ENCODE measurements at places on chromosomes 7 and 10.

DNA sequence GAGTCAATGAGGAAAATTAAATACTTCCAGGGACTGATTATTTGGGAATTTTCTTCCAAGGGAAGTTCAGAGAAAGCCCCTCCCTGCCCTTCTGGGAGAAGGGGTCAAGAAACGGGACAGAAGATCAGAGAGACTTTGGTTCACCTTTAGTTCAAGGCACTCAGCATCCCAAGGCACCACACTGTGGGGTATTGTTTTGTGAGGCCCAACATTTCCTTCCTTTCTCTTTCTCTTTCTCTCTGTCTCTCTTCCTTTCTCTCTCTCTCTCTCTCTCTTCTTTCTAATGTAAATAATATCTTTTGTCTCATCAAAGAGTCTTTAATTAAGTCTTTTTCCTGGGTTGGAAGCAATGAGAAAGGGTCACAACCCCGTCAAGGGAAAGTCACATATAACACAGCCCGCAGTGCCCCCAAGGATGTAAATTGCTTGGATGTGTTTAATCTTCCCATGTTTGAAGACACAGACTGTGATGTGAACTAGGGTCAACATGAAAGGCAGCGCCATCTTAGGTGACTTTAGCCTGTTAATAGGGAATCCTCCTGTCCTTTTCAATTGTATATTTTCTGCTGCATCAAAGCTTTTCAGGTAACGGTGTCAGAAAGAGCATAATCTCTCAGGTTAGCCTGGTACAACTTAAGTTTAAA lies 983.3 kb upstream of the C7orf33 start:
- DNase-seq: no peak

- DNase-seq: no peak
These were observed 75.0 kb downstream of the POM121L12 start for GRCh38 chr7:53110425-53110824.

DNA sequence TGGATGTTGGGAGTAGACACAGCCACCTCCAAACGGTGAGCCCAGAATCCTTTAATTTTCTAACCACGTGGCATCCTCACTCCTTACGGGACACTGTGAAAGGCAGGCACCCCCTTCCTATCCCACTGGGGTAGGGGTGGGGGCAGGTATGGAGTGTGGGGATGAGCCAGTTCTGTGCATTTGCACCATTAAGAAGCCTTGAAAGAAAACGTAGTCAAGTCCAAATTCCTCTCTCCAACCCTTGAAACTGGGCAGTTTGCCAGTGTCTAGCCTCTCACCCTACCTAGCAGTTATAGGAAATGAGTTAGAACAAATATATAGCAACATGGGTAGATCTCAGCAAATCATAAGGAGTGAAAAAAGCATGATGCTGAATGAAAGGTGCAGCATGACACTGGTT lies 92.4 kb upstream of the LEP start:
- no peak for DNase-seq

- no peak for DNase-seq
These were observed 37.6 kb downstream of the ATOH7 start for GRCh38 chr10:68194290-68194689.

- no peak for DNase-seq
These were observed 40.3 kb upstream of the EFCAB10 start for GRCh38 chr7:105621617-105622016.

- no peak for DNase-seq
These were observed at the start of gene KLF14 for GRCh38 chr7:130733931-130734814. TSS of gene KLF14 (minus strand) at chr7:130734207. CDS start at chr7:130734033, 174 bp downstream.

DNA sequence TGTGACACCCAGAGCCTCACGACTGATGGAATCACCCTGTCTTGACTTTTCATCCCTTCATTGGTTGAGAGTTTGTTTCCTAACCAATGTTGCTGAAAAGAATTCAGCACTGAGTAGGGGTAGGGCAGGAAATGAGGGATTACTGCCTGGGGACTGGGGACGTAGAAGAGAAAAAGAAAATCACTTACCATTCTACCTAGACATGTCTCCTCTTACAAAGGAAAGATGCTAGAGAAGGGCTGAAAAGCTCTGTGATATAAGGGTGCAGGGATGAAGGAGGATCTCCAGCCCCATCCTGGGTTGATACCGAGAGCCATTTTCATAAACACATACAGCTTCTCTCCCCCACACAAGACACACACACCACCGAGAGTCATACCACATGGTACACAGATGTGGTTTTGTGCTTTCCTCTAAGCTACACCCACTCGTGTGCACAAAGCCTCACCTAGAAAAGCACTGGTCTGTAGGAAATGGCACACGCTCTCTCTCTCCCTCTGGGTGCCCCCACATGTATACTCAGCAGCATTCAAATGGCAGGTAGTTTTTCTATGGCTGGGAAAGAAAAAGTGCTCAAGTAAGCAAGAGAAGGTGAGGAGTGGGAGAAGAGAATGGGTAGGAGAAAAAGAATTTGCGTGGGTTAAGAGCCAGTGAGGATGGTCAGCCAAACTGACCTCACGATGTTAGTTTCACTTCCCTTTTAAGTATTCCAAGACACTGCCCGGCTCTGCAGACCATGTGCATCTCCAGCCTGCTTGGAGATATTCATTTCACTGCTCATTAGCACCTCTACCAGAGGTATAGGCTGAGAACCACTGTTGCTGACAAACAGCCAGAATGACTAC lies 85.8 kb downstream of the CALD1 start:
- no peak for DNase-seq

GRCh38 chr7:99719996-99720769 lies 14.8 kb downstream of the CYP3A7 start:
- DNase-seq: no peak

DNA sequence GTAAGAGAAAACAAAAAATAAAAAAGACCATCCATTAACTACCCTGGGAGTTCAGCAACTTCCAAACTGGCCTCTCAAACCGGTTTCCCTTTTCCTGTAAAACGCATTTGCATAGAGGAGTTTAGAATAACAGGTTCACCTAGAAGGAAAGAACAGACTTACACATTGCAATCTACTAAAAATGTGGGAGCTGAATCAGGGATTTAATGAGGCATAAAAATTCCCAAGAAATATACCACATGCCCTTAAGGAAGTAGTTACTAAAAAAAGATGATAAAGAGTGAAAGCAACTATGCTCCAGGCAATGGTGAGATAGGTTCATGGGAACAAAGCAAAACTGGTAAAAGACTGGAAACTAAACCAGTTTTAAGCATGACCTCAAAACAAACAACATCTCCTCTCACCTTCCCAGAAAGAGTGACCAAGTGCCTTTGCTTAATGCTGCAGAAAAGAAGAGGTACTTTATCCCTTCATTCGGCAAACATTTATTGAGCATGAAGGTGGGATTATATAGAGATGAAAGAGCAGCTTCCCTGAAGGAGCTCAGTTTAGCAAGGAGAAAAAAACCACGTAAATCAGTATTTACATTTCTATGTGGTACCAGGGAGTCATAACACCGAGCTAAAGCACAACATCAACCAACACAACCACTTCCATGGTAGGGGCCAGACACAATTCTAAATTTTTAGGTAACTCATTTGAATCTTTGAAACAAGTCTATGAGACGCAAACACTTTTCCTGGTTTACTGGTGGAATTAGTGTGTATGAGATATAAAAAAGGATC lies 152.8 kb downstream of the SGMS1 start:
- no peak for DNase-seq

DNA sequence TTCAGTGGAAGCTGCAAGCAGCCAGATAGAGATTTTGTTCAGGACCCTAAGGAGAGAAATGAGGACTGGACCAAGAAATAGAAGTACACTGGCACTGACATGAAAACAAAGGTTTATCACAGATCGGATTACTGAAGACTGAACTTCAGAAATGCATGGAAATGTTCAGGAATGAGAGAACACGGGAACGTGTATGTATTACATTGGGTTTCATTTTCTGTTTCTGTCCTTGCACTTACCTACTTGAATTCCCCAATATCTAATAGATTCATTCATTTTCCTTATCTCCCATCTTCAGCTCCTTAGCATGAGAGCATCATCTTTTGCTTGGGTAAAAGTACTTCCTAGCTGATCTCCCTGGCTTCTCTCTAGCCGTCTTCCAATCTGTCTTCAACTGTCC lies 114.5 kb downstream of the CACNB2 start:
- DNase-seq: no peak

GRCh38 chr7:75758491-75758890 lies 13.5 kb downstream of the CCL26 start:
- no peak for DNase-seq

DNA sequence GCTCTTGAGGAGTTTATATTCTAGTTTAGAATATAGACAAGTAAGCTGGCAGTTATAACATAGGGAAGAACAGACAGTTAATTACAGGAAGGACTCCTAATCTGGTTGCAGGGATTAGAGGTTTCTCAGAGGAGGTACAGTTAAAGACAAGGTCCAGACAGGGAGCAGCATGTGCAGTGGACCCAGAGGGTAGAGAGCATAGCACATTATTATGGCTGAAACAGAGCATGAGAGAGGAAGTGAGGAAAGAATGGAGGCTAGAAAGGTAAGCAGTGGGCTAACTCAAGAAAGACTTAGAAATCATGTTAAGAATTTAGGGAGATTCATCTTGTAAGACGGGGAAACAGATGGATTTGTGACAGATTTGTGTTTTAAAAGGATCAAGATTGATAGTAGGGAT lies 9.7 kb downstream of the MIOS start:
- DNase-seq: no peak

All from SIG-M5 (cell line).